ENCODE measurements at places on chromosomes 5 and 9.

DNA sequence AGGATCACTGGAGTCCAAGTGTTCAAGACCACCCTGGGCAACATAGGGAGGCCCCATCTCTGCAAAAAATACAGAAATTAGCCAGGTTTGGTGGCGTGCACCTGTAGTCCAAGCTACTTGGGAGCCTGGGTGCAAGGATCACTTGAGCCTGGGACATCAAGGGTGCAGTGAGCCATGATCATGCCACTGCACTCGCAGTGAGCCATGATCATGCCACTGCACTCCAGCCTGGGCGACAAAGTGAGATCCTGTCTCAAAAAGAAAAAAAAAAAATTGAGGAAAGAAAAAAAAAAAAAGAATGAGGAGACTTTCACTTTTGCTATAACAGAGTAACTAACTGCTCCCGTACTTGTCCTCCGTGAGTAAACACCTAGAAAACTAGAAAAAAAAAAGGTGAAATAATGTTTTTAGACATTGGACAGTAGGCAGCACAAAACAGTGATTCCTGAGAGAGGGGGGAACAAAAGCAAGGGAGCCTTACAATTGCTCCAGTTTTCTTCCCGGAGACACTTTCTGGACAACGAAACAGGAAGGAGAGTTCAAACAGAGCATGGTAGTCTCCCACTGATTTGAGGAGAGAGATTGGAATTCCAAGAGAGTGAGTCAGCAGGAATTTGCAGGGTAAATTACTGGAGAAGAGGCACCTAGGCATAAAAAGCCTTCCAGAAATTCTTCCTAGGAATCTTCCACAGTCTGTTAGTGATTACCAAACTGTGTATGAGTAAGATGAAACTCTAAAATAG lies 6.9 kb upstream of the ZBTB5 start:
- DNase-seq: no peak

- no peak for DNase-seq
These were observed 219.4 kb downstream of the NMUR2 start for GRCh38 chr5:152185547-152186245.

DNA sequence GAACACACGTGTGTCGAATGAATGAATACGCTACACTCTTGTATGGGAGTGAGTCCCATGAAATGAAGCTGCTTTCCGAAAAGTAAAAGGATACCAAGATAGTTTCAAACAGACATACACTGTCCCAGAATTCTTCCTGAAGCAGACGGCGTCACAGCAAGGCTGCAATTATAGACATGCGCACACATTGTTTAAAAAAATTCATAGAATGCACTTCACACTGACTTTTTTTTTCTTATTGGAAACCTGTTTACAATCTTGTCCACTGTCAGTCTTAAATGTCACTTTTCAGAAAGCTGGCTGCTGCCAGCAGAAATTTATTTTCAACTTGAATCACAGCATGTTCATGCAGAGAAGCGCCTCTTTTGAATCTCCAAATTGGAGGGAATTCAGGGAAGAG lies 124.8 kb downstream of the CRB2 start:
- DNase-seq: no peak

GRCh38 chr5:143219696-143220095 lies 183.8 kb downstream of the NR3C1 start:
- DNase-seq: no peak

GRCh38 chr5:143261748-143262392 lies 141.6 kb downstream of the NR3C1 start:
- peak; percentile 9 for DNase-seq

GRCh38 chr5:6805841-6806240 lies 92.6 kb downstream of the TENT4A start:
- no peak for DNase-seq

GRCh38 chr5:159713773-159714172 lies 202.5 kb upstream of the ADRA1B start:
- no peak for DNase-seq

DNA sequence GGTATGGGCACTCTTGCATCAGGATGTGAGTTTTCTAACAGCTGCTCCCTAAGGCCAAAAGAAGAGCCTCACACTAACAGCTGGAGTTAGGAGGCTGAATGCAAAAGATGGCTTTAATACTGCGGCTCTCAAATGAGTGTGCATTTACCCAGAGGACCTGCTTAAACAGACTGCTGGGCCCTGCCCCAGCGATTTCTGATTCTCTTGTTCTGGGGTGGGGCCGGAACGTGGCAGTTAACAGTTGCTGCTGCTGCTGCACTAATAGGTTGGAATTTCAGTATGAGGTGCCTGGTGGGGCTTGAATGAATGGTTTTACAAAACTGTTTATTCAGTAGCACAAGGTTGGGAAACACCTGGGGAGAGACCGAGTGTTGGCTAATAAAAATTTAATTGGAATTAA lies 26.1 kb downstream of the HMGCR start:
- DNase-seq: no peak

- no peak for DNase-seq
These were observed 10.1 kb upstream of the IRX4 start for GRCh38 chr5:1892685-1893445.

- DNase-seq: no peak
These were observed 19.3 kb upstream of the SLC25A51 start for GRCh38 chr9:37923118-37923795.

GRCh38 chr5:126031989-126032716 lies 391.1 kb upstream of the GRAMD2B start:
- DNase-seq: no peak

- DNase-seq: no peak
These were observed 75.5 kb downstream of the UNC13B start for GRCh38 chr9:35237311-35237710.

DNA sequence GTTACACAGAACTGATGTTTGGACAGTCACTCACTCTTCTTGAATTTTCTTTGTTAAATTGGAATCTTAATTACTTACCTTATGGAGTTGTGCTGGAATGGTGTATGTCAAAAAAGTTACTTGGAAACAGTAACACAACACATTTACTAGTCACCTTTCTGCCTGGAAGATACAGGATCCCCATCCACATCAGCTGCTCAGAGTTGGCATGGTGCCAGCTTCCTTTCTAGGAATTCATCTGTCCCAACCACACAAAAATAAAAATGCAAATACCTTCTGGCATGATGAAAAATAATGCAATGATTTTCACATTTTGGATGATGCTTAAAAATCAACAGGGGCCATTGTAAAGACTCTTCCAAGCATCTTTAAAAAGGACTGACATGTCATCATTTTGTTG lies 341.5 kb downstream of the TMEM38B start:
- no peak for DNase-seq

DNA sequence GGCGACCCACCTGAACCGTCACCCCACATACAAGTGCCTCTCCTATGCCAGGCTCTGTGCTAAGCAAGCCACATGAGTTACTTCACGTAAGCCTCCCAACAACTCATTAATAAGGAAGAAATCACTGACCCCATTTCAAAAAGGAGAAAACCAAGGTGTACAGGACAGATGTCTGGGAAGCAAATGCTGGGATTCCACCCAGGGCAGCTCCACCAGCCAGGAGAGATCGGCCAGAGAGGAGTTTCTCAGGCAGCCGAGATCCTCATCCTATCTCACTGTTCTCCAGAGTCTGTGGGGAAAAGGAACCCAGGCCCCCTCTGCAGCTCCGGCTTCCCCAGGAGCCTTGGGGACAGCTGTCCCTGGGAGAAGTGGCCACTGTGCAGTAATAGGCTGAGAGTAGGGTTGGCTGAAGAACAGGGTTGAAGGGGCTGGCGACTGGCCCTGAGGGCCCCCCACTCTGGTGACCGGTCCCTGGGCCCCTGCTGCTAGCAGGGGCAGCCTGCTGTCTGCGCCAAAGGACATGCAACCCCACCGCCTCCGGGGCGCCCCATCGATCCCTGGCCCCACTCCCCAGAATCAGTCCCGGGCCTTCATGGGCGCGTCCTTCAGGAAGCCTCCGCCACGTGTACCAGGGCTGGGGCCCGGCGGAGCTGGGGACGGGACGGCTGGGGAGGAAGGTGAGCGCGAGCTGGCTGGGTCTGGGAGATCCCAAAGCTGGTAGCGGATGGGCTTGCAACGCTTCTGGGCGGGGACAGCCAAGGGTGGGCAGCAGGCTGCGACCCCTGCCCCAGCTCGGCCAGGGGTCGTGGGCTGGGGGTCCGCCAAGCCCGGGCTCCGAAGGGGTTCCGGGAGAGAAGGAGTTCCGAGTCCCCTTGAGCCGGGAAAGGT lies 44.1 kb upstream of the STXBP1 start:
- DNase-seq: peak; percentile 30

GRCh38 chr9:73294336-73294735 lies 142.7 kb downstream of the ANXA1 start:
- DNase-seq: no peak

DNA sequence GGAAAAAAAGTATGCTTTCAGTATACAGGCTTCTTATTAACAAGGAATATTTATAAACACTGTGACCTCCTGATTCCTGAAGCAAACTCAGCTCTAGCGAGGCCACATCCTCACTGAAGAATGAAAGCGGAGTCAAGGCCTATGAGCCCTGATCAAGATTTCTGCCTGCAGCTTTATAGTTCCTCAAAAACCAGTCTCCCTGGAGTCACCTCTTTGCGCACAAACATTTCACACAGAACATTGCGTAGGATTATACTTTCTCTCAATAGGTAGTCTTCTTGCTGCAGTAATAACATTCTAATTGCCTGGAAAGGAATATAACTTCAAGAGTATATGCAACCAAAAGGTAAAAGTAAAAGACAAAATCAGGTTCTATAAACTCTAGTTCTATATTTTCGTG lies 62.9 kb downstream of the SLC24A2 start:
- no peak for DNase-seq

GRCh38 chr5:170216257-170216864 lies 16.4 kb upstream of the C5orf58 start:
- DNase-seq: no peak

DNA sequence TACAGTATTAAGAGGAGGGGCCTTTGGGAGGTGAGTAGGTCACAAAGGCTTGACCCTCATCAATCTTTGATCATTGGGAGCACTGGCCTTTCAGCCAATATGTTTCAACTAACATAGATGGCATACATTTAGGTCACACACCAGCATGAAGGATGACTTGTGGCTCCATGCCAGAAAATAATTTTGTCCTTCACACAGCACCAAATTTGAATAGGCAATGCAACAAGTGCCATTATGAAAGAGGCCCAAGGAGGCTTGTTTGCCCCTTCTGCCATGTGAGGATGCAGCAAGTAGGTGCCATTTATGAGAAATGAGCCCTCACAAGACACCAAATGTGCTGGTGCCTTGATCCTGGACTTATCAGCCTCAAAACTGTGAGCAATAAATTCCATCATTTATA lies 81.1 kb downstream of the JAKMIP2 start:
- no peak for DNase-seq

- no peak for DNase-seq
These were observed 440.4 kb downstream of the CDH18 start for GRCh38 chr5:19547640-19548039.

DNA sequence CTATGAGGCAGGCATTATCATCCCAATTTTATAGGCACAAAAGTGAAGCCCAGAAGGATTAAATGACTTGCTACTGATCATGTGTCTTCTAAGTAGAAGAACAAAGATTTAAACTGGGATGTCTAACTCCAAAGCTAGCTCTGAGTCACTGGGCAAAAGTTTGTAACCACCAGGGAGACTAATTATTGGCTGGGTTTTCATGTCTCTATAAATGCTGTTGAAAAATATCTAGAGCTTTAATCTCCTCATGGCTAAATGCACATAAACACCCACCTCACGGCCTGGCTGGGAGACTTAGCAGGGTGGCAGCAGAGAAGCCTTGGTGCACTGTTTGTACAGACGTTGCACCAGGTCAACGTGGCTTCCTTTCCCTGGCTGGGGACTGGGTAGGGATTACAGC lies 144.6 kb downstream of the MELK start:
- no peak for DNase-seq

DNA sequence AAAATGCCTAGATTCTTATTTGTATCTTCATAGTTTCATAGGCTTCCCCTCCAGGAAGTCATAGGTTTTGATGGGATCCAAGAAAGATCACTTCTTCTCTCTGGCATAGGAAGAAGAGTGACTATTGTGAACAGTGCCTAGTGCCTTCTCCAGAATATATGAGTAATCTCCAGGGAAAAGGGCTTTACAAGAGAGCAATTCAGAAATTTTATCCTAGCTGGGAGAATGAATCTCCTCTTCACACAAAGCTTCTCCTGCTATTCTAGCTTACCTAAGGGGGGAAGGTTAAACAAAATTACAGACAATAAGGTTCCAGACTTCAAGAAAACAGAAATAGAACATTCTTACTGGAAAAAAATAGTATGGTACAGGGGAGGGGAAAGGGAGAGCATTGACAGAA lies 1193.3 kb upstream of the CDH6 start:
- no peak for DNase-seq

GRCh38 chr5:134095293-134095692 lies 19.2 kb upstream of the TCF7 start:
- DNase-seq: no peak

GRCh38 chr5:143350751-143351602 lies 52.5 kb downstream of the NR3C1 start:
- no peak for DNase-seq

DNA sequence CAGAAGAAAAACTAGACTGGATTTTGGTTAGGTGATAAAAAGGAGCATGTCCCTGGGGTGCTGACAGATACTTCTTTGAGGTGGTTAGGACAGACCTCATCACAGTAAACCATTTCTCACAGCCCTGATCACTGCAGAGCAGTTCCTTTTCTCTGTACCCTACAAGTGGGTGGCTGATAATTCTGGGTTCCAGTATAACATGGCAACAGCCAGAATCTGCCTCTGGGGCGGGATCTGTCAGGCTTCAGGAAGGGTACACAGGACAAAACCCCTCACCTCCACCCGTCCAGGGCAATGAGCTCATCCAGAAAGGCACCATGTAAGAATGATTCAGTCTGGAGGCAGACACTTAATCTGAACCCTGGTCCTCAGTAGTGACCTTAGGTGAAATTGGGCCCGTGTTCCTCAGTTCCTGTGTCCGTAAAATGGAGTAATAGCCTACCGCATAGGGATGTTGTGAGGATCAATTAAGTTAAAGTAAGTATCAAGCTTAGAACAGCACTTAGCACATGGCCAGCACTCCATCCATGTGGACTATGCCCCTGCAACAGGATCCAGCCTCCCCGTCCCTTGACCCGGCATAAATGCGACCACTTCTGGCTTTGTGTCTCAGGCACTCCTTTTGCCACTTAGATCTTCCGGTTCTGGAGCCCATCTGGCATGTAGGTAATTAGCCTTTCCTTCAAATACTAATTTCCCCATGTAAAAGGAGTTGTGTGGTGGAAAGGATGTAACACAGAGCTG lies 129.2 kb downstream of the LHFPL2 start:
- DNase-seq: no peak

GRCh38 chr5:42951293-42951840 lies 88.8 kb downstream of the ANXA2R start:
- peak; percentile 75 for DNase-seq

DNA sequence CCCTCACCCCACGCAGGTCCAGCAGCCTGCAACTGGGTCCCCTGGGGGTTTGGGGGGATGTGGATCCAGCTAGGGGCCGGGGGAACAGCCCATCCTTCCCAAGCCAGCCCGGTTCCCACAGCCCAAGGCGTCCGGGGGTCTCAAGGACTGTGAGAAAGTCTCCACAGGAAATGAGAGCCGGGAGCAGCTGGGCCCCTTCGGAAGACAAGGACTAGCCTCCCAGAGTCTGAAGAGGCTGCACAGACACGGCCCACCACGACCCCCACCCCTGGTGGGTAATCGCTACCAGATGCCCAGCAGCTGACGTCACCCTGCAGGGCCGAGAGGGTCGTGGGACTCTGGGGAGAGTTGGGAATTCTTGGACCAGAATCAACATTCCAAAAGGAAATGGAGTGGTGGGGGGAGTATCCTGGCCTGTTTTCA lies 10.5 kb downstream of the SH2D3C start:
- DNase-seq: no peak

- no peak for DNase-seq
These were observed 76.6 kb upstream of the NTRK2 start for GRCh38 chr9:84592918-84593317.

Data from stimulated activated CD4-positive, alpha-beta T cell treated with anti-CD3 and anti-CD28 coated beads, Interleukin-2, amount 100 ng/mL, for 24 hours (primary cell).